ENCODE measurements at places on chromosomes 7 and 10.

GRCh38 chr10:81403451-81403850 is 471.5 kb upstream of the NRG3 start:
- DNase-seq: no peak

DNA sequence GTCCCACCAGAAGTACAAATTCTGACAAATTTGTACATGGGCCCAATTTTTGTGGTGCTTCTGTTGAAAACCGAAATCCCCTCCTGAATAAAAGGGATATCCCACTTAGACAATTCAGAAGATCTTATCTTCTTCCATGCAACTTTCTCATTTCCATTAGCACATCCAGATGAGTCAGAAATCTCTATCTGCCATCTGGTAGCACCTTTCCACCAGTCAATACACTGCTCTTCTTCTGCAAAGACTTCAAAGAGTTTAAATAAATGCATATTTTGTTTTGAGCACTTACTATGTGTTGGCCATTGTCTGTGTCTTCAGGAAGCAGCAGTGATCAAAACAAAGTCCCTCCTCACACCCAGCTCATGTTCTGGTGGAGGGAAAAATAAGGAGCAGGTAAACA is 12.7 kb upstream of the KLF6 start:
- DNase-seq: no peak

GRCh38 chr10:19815731-19816410 is 361 bp upstream of the PLXDC2 start:
- no peak for DNase-seq

DNA sequence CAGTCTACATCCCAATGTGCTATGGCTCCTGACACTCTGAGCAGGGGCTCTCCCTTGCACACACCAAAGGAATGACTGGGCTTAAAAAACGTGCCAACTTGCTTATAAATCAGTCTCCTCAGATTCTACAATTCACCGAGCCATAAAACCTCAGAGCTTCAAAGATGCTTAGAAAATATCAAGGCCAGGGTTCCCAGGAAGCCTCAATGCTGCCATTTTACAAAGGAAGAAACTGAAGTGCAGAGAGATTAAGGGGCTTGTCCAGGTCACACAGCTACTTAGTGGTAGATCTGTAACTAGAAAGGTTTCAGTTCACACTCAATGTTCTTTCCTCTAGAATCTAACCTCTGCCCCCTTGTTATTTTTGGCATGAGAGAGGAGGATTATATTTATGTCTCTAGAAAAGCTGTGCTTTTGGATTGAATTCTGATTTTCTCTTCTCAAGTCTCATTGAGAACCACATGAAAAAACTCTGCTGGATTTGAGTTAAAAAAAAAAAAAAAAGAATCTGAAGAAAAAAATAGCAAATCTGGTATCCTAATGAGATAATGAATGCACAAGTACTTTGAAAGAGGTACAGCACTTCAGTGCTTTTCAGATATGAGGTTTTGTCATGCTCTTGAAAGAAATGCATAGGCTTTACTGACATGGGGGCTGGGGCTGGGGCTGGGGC is 22.3 kb upstream of the TSPAN33 start:
- no peak for DNase-seq

- no peak for DNase-seq
Measured at GRCh38 chr7:128974241-128974934, 36.7 kb downstream of the IRF5 start.

DNA sequence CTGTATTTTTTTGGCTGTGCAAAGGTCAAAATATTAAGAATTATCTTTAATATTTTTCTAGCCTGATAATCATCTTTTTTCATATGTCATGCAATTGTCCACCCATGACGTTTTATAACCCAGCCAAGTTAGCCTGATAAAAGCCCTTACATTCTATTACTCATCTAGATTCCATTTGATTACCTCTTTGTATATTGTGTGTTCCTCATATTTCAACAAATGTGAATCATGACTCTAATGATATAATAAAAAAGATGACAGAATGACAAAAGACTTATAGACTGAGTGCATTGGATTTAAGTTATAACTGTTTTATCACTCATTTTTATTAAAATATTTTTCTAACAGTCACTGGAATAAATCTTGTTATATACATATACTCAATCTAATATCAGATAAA is 1560.0 kb upstream of the LRRTM3 start:
- DNase-seq: no peak

DNA sequence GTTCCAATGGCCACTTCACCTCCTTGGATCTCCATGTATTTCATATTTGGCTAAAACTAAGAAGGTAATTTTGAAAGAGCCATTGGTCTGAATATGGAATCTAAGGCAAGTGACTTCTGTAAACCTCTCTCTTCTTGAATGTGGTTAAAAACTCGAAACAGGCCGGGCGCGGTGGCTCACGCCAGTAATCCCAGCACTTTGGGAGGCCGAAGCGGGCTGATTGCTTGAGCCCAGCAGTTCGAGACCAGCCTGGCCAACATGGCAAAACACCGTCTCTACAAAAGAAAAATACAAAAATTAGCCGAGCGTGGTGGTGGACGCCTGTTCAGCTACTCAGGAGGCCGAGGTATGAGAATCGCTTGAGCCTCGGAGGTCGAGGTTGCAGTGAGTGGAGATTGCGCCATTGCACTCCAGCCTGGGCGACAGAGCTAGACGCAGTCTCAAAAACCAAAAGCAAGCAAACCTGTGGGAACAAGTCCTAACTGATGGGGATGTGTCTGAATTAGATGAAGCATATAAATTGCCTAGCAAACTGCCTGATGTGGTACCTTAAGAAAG is 2.2 kb downstream of the LANCL2 start:
- DNase-seq: no peak

DNA sequence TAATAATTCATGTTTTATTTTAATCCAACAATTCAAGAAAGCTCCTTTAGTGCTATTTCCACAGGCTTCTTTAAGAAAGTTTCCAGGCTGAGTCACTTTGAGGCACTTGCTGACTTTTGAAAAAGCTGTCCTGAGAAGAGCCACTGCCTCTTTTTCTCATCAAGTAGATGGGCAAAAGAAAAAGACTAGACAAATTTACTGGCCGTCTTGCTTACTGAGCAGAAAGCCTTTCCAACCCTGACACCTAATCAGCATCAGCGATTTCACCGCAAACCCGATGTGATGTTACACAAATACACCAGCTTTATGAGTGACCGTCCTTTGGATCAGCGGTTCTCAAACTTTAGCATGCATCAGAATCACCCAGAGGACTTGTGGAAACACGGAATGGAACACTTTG is 24.3 kb downstream of the CTTNBP2 start:
- no peak for DNase-seq

GRCh38 chr7:28784171-28784902 is 173.8 kb downstream of the TRIL start:
- no peak for DNase-seq

- no peak for DNase-seq
Measured at GRCh38 chr7:72924386-72924732, 536 bp upstream of the POM121 start.

- no peak for DNase-seq
Measured at GRCh38 chr7:91883676-91884362, 3.3 kb upstream of the MTERF1 start.

DNA sequence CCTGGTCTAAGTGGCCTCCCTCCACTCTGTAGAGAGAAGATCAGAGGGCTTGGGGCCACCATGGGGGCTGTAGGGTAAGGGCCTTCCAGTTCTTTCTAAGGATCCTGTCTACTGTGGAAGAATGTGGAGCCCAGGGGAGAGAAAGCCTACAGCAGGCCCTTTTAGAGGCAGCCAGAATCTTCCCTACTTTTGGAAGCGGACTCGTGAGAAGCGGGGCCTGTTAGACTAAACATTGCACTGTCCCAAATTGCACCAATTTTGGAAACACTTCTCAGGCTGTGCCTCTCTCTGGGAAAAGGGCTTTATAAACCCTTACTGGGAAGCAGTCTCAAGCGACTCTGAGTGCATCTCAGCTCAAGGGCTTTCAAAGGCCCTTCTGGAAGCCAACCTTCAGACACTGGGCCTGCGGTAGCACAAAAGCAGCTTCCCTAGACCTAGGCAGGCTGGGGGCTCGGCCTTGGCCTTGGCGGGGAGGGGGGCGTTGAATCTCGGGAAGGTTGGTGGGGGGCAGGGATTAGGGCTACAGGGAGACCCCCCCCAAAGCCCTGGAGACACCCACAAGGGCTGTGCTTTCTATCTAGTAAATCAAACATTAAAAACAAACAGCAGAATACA is 298.1 kb downstream of the GFRA1 start:
- DNase-seq: no peak

DNA sequence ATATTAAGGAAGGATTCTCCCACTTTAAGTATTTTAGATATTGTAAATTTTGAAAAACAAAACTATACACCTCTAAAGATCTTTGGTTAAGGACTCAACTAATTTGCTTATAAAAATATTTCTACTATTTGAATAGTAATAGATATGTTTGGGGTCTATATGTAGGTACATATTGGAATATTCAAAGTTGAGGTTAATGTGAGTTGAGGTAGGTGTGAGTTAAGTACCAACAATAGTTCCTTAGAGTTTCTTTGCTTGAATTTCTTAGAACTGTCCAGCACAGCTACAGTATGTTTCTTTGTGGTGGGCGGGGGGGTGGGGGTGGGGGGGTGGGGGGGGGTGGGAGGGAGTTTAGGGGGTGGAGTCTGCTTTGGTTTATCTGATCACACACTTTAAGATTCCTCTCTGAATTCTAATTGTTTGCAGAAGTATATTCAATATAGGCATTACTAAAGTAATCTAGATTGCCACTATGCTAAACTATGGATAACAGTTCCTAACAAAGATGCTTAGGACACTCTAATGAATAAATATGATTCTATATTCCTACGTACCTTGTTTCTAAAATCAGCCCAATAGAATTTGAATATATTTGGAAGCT is 2.1 kb downstream of the GRM3 start:
- DNase-seq: no peak

DNA sequence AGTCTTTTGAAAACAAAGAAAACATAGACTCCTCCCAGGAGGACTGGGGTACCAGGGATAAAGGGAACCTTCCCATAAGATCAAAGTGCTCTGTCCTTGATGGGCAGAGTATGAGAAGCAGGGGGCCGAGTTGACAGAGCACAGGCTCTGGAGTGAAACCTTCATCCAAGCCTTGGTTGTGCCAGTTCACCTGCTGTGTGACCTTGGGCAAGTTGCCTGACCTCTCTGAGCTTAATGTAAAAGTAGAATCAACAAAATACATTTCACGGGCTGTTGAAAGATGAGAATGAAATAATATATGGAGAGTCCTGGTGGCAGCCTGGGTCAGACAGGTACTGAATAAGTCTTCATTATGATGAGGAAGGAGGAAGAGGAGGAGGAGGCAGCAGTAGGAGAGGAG is 69.9 kb downstream of the SLIT1 start:
- no peak for DNase-seq

GRCh38 chr7:1290679-1291356 is 58.1 kb downstream of the UNCX start:
- DNase-seq: no peak

GRCh38 chr10:23613900-23614299 is 175.0 kb downstream of the OTUD1 start:
- no peak for DNase-seq

- no peak for DNase-seq
Measured at GRCh38 chr10:6721480-6721879, 141.4 kb upstream of the PRKCQ start.

GRCh38 chr7:45177801-45178200 is 20.2 kb downstream of the RAMP3 start:
- DNase-seq: no peak

DNA sequence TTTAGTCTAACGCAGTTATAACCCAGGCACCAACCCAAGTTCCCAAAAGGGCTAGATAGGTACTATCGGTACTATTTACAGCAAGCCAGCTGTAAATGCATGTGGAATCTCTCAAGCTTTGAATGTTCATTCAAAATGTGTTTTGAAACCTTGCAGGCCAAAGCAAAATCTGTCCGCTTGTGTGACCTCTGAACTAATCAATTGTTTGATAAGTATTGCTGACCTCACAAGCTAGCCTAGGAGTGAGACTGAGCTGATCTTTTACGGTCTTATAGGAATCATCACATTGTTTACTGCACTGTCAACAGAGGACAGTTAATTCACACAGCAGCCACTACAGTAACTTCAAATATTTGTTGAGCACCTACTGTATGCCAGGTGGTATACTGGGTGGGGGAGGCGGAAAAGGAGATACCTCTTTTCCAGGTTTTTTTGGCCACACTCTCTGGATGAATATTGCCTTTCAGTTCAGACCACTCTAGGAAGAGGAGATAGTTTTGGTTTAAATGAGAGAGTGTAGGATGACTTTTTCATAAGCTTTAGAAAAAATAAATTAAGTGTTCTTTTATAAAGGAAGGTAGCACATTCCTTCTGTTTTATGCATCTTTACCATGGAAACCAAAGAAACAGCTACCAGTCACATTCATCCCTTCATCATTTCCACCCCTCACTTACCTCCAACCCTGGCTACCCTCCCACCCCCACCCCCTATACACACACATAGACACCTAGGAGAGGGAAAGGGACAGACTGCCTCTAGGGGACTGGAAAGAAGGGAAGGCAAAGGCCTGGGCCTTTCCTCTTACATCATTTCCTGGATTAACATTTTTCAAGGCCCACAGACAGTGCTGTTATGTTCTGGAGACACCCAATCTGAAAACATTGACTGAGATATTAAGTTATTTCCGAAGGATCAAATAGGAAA is 2.4 kb downstream of the PAPSS2 start:
- no peak for DNase-seq

GRCh38 chr10:117424171-117424570 is 48.9 kb upstream of the PDZD8 start:
- DNase-seq: no peak

- no peak for DNase-seq
Measured at GRCh38 chr10:96244354-96244753, 27.0 kb downstream of the BLNK start.

DNA sequence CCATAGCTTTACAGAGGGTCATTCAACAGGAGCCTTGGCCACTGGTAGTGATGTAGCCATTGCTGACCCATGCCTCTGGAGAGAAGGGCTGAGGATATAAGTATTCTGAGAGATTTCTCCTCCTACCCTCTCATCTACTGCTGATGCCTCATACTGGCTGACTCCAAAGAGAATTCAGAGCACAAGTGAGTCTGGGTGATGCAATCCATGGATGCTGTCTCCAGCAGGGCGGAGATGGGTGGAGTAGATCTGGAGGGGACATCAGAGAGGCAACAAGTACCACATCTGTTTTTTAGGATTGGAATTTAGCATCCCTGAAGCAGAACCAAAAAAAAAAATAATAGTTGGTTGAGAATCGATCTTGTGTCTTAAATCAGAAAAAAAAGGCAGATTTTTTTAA is 705.7 kb upstream of the CELF2 start:
- DNase-seq: no peak
